Femur (tissue), 1 donor: ENCODE measurements at places on chromosomes 13 and 19.

- DNase-seq: no peak
Measured at GRCh38 chr13:41859565-41859964, 101.3 kb downstream of the VWA8 start.

DNA sequence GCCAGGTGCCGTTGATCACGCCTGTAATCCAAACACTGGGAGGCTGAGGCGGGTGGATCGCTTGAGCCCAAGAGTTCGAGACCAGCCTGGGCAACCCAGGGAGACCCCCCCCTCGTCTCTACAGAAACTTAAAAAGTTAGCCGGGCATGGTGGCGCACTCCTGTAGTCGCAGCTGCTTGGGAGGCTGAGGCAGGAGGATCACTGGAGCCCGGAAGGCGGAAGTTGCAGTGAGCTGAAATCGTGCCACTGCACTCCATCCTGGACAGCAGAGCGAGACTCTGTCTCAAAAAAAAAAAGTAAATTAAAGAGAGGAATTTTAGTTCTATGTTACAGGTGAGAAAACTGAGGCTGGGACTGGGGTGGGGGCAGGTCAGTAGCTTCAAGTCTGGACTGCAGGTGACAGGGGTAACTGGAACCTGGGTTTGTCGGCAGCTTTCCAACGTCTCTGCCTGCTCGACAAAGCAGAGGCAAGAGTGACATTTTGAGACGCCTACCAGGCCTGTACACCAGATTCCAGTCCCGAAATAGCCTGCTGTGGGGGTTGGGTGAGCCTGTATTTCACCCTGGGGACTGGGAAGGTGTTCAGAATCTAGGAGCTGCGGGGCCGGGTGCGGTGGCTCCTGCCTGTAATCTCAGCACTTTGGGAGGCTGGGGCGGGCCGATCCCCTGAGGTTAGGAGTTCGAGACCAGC is 1.2 kb downstream of the SELENOW start:
- DNase-seq: peak; percentile 62

DNA sequence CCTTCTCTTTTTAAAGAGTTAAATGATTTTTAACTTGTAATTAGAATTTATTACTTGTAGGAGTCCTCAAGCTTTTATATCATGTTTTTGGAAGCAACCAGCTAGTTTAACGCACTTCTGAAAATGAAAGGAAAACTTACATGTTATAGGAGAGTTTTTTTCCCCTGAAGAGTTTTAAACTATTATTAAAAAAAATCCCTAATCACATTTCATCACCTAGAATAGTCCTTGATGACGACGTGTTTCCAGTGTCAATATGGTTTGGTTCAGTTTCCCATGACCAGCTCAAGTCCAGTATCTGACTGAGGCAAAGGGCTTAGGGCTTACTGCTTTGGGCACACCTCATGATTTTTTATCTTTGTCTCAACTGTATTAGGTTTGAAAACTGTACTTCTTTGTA is 36.0 kb downstream of the URI1 start:
- DNase-seq: no peak

DNA sequence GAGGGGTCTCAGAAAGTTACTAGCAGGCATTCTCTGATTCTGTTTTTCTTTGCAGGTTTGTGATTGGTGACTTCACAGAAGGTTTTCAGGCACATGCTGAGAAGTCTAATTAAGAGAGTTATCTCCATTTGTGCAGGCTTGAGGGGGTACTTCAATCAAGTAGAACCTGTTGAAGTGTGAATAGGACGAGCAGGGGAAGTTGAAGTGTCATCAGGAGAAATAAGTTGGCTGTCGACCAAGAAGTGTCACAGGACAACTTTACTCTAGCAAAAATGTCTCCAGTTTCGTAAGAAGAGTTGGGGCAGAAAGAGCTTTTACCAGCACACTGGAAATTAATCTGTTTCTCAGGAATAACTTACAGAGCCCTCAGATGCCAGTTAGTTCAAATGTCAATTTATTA is 576.5 kb upstream of the SLITRK5 start:
- no peak for DNase-seq

DNA sequence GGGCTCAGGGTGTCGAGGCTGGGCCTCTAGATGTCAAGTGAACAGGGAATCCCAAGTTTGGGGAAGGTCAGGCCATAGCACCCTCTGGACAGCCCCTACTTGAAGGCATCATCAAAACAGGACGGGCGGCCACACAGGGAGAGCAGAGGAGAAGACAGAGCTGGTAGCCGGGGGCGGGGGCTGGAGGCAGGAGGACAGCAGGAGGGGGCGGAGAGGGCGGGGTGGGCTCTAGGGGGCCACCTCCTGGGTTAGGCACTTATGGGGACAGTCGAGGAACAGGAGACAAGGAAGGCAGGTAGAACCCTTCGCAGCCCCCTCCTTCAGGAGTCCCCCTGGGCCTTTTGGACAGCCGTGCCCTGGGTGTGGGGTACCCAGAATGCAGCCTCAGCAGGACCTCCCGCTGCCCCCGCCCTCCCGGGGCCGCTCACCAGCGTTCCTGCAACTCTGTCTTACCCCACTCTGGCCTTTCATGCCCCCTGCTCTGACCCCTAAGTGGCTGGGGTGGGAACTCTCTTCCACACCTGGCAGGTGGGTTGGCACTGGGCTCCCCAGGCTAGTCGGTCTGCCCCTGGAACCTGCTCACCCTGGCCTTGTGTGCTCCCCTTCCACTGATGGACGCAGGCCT is 5.8 kb downstream of the SSBP4 start:
- no peak for DNase-seq

GRCh38 chr13:43664700-43665191 is 122.0 kb downstream of the ENOX1 start:
- peak; percentile 21 for DNase-seq

- DNase-seq: no peak
Measured at GRCh38 chr19:54156953-54157352, 2.6 kb downstream of the LENG1 start.

- DNase-seq: no peak
Measured at GRCh38 chr13:44165889-44166496, 207.6 kb upstream of the SERP2 start.

- DNase-seq: no peak
Measured at GRCh38 chr19:3135961-3136683, at the start of gene GNA15. Gene GNA15, plus strand, starts transcription at chr19:3136033. Its CDS starts 418 bp downstream, at chr19:3136451.

GRCh38 chr13:51034906-51035305 is 76.2 kb downstream of the C13orf42 start:
- DNase-seq: no peak

GRCh38 chr19:49589502-49589905 is 1.5 kb upstream of the PRR12 start:
- peak; percentile 24 for DNase-seq

DNA sequence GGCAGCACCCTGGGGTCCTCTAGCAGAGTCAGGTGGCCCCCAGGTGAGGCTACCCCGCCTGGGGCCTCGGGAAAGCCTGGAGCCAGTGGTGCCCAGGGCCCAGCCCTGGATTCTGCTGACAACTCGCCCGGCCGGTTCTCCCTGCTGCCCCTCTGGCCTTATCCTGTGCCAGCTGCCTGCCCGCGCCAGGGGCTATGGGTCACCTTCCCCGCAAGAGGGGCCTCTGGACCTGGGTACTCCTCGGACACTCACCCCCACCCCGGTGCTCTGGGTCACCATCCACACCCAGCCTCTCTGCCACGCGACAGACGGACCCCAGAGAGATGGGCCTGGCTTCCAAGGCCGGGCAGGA is 24.0 kb downstream of the ZBTB7A start:
- DNase-seq: no peak

DNA sequence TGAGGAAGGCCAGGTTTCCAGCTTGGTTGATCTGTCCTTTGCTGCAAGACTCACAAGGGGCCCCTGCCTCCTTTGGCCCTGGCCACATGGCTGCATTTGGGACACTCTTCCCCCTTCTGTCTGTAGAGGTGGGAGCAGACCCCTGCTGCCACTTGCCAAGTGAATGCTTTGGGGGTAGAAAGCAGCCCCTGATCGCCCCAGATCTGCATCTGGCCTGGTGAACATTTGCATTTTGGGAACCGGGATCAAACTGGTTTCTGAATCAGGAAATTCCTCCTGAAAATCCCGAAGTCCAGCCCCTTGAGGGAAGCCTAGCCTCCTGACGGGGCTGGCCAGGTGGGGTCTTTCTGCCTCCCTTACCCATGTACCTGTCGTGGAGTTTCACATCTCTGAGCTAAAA is 14.9 kb downstream of the DPF1 start:
- DNase-seq: peak; percentile 35

- DNase-seq: no peak
Measured at GRCh38 chr13:50140153-50140552, 124.9 kb downstream of the KCNRG start.

GRCh38 chr19:38251564-38252051 is 4.6 kb downstream of the PPP1R14A start:
- peak; percentile 62 for DNase-seq

DNA sequence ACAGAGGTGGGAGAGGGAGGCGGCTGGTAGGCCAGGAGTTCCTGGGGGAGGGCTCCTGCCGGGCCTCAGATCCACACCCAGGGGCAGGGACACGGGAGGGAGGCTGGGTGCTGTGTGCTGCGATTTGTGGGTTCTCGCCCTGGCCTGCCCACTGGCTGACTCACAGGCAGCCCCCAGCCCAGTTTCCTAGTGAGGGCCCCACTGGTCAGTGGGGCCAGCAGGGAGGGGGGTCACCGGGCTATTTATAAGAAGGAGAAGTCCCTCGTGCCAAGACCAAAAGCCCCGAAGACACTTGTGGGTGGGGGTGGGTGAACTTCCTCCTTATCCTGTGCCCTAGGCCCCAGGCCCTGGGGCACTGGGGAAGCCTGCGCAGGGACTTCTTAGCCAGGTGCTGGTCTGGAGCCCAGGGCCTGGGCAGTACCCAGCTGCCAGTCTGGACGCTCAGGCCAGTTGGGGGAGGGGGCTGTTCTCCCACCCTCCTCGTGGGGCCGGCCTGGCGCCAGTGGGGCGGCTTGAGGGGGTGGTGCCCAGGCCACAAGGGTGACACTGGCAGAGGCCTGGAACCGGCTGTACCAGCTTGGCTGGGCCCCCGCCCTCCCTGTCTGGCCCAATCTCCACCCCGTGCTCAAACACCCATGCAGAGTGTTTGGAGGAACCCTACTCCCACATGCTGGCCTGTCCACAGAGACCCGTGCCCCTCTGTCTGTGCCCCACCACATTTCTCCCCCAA is 5.0 kb upstream of the JUNB start:
- DNase-seq: peak; percentile 69

DNA sequence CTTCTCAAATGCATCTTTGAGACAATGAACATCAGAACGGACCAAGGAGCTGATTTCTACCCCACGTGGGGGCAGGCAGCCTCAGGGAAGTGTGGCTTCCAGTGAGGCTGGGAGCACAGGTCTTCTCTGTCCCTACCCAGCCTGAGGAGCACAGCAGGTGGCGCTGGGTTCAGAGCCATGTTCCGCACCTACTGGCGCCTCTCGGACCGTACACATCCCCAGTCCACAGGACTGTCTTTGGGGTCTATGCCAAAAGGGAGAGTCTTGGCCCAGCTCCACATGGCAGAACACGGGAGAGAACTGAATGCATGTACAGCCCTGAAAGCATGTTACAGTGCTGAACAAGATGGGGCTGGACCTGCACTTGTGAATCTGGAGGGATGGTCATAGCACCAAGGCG is 22.6 kb downstream of the SUGP1 start:
- DNase-seq: no peak

DNA sequence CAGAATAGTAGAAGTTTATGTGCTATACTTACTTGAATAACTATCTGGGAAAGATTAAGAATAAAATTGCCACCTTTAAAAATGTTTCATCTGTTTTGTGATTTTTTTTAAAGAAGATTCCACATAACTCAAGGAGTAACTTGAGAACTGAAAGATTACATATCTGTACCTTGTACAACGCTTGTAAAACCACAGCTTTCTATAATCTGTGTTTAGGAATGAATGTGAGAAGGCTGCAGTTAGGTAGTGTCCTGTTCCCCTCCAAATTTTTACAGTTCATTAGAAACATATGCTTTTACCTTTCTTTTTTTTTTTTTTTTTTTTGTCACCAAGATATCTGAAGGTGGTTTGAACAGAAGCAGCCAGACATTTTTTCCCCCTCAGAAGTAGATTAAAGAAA is 312.8 kb upstream of the GPC6 start:
- DNase-seq: no peak

- no peak for DNase-seq
Measured at GRCh38 chr13:42320375-42320787, 48.4 kb downstream of the AKAP11 start.

DNA sequence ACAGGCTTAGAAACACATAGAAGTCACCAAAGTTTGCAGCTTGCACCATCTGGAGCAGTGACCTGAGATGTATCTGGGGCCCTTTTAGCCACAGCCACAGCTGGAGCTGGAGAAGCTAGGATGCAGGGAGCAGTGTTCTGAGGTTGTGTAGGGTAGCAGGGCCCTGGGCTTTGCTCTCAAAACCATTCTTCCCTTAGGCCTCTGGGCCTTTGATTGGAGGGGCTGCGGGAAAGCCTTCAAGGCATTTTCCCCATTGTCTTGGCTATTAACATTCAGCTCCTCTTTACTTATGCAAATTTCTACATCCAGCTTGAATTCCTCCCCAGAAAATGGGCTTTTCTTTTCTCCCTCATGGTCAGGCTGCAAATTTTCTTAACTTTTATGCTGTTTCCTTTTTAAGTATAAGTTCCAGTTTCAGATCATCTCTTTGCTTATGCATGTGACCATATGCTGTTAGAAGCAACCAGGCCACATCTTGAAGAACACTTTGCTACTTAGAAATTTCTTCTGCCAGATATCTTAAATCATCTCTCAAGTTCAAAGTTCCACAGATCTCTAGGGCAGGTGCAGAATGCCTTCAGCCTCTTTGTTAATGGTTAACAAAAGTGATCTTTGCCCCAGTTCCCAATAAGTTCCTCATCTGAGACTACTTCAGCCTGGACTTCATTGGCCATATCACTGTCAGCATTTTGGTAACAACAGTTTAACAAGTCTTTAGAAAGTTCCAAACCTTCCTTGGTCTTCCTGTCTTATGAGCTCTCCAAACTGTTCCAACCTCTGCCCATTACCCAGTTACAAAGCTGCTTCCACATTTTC is 48.5 kb downstream of the NBEA start:
- DNase-seq: no peak

GRCh38 chr19:1516395-1516753 is 3.6 kb upstream of the ADAMTSL5 start:
- no peak for DNase-seq

- DNase-seq: no peak
Measured at GRCh38 chr13:113116206-113116800, 6.3 kb upstream of the F10 start.

- no peak for DNase-seq
Measured at GRCh38 chr19:35125749-35126623, 8.9 kb downstream of the LGI4 start.

GRCh38 chr13:80705371-80706163 is 364.6 kb upstream of the SPRY2 start:
- no peak for DNase-seq

DNA sequence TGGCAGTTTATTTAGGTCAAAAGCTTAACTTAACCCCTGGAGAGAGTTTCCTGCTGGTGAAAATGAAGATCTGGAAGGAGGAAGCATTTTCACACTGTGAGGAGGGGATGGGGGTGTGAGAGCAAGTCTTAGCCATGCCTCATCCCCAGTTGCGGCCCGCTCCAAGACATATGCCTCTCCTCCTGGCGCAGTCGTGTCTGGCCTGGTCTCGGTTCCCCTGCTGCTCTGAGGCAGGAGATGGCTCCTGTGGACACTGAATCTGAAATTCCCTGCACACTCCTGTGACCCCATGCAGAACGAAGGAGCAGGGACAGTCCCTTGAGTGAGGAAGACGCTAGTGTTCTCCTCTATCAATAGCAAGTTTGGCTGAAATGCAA is 360 bp upstream of the ZNF69 start:
- DNase-seq: no peak
